ENCODE measurements at places on chromosomes 5 and 9.

GRCh38 chr5:65034029-65034812 is 265.5 kb downstream of the CWC27 start:
- no peak for DNase-seq

GRCh38 chr5:163478126-163478981 is 17.9 kb downstream of the HMMR start:
- no peak for DNase-seq

- no peak for DNase-seq
Measured at GRCh38 chr9:107375651-107376369, 92.7 kb downstream of the RAD23B start.

GRCh38 chr9:85516976-85517637 is 224.6 kb downstream of the AGTPBP1 start:
- no peak for DNase-seq

GRCh38 chr9:115964710-115965347 is 188.8 kb upstream of the PAPPA start:
- DNase-seq, result no peak

GRCh38 chr5:33415811-33416354 is 24.9 kb upstream of the TARS1 start:
- no peak for DNase-seq

DNA sequence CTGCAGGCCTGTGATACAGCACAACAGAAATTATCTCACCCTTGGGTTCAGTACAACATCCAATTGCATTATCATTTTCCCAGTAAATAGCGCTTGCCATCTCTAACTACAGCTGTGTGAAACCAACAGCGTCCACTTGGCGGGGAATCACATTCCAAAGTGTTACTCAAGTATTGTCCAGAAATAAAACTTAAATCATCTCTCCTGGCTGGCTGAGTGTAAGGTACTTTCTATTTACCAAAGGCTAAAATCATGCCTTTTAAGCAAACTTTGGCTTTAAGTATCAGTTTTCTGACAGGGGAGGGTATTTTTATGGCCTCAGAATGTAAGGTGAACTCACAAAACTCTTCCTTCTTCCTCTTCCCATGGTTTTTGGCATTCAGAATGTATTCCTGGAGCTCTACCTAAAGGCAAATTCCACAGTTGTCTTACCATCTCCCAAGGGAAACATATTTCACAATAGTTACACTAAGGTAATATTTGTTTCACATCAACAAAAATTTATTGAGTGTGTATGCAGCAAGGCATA is 205.6 kb upstream of the MPDZ start:
- no peak for DNase-seq

GRCh38 chr5:135013445-135013844 is 20.6 kb downstream of the PITX1 start:
- no peak for DNase-seq

DNA sequence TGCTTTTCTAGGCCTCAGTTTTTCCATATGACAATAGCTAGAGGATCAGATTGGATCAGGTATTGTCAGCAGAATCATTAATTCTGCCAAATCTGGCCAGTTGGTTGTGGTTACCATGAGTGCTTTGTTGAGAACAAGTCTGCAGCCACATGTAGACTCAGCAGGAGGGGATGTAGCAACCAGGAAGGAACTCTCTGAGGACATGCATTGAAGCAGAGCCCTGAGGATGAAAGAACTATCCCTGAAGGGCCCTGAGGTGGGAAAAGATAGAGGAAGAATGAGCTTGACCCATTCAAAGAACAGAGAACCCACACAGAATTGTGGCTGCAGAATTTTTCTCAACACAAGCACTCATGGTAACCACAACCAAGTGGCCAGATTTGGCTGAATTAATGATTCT is 60.1 kb upstream of the AFAP1L1 start:
- no peak for DNase-seq

DNA sequence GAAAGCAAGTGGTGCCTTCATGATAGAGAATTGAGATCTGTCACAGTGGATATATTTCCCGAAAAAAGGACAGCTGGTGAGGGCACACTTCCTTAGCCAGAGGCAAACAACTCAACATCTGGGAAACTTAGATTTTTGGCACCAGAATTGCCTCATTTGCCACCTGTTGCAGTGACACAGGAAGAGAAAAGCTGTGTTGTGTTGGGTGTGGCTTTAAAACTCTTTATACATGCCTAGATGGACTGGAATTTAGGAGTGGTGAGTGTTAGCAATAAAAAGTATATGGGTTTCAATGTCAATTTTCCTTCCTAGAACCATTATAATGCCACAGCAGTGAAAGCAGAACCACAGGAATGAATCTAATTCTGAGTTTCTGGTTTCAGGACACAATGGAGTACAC is 62.6 kb upstream of the CEMIP2 start:
- peak; percentile 51 for DNase-seq

- no peak for DNase-seq
Measured at GRCh38 chr5:54261596-54261995, 48.8 kb downstream of the ARL15 start.

DNA sequence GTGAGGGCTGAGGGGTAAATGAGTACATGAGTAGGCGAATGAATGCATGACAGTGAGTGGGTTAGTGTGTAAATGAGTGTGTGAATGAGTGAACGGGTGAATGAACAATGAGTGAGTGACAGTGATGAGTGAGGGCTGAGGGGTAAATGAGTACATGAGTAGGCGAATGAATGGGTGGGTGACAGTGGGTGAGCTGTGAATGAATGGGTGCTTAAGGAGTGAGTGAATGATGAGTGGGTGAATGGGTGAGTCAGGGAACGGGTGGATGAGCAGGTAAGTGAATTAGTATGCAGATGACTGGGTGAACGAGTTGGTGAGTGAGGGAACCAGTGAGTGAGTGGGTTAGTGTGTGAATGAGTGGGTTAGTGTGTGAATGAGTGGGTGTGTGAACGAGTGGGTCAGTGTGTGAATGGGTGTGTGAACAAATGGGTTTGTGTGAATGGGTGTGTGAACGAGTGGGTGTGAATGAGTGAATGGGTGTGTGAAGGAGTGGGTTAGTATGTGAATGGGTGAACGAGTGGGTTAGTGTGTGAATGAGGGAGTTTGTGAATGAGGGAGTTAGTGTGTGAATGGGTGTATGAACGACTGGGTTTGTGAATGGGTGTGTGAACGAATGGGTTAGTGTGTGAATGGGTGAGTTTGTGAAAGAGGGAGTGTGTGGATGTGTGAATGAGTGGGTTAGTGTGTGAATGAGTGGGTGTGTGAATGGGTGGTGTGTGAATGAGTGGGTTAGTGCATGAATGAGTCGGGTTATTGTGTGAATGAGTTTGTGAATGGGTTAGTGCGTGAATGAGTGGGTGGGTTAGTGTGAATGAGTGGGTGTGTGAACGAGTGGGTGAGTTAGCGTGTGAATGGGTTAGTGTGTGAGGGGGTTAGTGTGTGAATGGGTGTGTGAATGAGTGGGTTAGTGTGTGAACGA is 32.9 kb downstream of the NKD2 start:
- no peak for DNase-seq

- no peak for DNase-seq
Measured at GRCh38 chr5:167177736-167178135, 1113.7 kb upstream of the WWC1 start.
